ENCODE measurements at places on chromosomes 7 and 10. TPM values are rescaled to one million over a fixed set of nuclear protein-coding genes. Genes with fewer than 3 reads are reported as not detected.

The NUTM2A gene
- 0.48 TPM for total RNA-seq

GRCh38 chr7:101902680-101903514 lies 85.5 kb downstream of the CUX1 start:
- no peak for DNase-seq

DNA sequence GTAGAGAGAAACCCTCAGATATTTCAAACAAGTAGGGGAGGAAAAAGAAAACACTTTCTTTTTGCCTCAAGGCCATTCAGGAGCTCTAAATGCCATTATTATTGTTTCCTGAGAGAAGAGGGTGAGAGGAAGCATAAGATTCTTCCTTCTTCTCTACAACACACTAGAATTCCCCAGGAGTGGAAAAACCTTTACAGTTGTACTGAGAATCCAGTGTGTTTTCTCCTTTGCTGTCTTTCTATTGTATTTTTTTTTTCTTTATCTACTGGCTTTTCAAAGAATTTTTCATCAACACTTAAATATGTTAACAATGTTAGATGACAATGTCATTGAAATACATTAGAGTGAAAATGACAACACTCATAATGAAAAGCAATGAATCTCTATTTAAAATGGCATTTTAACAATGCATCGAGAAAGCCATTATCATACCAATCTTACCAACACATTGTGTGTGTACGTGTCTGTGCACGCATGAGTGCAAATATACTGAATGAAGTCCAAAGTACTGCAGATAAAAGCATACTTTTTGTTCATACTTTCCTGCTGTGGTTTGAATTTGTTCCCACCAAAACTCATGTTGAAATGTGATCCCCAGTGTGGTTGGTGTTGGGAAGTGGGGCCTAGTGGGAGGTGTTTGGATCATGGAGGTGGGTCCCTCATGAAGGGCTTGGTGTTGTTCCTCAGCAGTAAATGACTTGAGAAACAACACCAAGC lies 24.2 kb upstream of the MACC1 start:
- DNase-seq: no peak

- DNase-seq: peak; percentile 39
These were observed 194.3 kb downstream of the ELFN1 start for GRCh38 chr7:1864161-1864940.

DNA sequence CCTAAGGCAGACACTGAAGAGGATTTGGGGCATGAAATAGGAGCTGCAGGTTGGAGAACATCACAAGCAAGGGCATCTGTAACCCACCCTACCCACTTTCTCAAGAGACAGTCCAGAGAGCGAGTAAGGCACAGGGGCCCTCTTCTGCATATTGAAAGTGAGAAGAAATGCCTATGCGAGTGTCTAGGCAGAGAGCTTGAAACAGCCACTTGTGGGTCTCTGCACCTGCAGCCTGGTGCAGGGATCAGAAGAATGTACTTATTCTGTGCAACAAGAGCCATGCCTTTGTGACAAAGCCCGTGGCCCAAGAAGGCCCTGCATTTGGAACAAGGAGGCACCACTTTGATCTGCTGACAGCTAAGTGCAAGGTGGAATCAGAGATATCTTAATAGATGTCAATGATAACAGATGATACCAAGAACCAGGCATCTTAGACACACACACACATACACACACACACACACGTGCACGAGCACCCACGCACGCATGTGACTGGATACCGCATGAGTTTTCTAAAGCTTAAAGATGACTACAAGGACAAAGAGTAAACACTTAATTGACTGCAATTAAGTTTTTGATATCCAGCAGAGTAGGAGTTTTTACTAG lies 89.3 kb downstream of the NPSR1 start:
- DNase-seq: no peak

Data from WTC11 (cell line).